Activated T-cell treated with anti-CD3 and anti-CD28 coated beads, Interleukin-2, amount 50 U/mL, for 4 hours (primary cell): ENCODE measurements at places on chromosomes 4 and X.

DNA sequence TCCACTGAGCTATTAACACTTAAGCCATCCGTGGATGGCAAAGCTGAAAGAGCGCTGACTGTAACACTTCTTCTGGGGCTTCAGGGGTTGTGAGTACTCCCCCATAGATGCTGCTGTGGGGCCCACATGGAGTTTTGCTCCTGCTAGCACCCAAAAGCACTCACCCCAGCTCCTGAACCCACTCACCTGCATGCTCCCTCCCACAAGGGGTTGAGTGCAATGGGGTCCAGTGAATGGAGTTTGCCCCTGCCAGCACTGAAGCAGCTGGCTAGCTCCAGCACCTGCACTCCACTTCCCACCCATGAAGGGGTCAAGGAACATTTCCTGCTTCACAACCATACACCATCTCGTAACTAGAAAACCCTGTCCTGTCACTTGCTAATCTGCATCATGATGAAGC is 78.9 kb downstream of the IL21 start:
- DNase-seq: no peak

DNA sequence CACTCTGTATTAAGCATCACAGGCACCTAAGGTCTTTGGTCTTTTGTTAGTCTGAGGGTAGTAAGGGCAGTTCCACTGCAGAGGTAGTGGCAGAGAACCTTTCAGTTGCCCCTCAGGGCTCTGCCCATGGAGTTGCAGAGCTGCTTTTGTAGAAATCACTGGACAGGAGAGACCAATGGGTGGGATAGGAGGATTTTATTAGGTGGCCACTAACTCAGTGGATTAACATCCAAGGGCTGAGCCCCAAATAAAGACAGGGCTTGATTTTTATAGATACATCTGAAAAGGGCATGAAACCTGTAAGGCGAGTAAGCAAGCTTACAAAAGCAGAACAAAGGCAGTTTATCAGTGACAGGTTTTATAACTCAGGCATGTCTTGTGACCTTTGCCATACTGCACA is 1035.4 kb downstream of the SH3BGRL start:
- no peak for DNase-seq

DNA sequence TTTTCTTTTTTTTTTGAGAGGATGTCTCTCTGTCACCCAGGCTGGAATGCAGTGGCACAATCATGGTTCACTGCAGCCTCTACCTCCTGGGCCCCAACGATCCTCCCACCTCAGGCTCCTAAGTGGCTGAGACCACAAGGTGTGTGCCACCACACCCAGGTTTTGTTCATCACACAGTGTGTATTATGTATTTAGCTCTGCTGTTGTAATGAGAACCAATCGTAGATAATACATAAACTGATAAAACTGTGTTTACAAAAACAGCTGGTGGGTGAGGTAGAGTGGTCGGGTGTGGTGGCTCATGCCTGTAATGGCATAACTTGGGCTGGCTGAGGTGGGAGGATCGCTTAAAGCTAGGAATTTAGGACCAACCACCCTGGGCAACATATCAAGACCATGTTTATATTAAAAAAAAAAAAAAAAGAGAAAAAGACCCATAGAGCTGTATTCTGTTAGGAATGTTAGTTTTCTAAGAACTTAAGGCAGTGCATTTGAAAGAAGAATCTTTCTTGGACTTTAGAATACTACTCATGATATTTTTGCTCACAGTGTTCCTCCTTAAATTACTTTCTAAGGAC is 34.9 kb downstream of the POLR2B start:
- no peak for DNase-seq

- DNase-seq: no peak
Measured at GRCh38 chr4:26062215-26062614, 148.2 kb downstream of the SMIM20 start.

- DNase-seq: no peak
Measured at GRCh38 chr4:36624030-36624429, 342.6 kb downstream of the DTHD1 start.

DNA sequence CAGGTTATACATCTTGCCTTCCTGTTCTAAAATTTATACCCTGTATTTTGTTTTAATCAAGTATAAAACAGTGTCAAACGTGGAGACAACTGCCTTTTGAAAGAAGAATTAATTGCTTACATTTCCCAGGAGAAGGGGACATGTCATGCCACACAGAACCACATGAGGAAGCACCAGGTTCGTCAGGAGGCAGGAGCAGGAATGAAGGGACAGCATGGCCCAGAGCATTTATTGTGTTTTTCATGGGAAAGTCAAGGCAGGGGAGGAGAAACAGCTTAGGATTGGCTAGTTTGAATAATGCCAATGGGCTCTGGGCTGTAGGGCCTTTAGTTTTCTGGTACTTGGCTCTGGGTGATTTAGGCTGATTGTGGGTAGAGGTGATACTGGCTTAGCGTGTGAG is 203.7 kb downstream of the CFAP299 start:
- DNase-seq: no peak

DNA sequence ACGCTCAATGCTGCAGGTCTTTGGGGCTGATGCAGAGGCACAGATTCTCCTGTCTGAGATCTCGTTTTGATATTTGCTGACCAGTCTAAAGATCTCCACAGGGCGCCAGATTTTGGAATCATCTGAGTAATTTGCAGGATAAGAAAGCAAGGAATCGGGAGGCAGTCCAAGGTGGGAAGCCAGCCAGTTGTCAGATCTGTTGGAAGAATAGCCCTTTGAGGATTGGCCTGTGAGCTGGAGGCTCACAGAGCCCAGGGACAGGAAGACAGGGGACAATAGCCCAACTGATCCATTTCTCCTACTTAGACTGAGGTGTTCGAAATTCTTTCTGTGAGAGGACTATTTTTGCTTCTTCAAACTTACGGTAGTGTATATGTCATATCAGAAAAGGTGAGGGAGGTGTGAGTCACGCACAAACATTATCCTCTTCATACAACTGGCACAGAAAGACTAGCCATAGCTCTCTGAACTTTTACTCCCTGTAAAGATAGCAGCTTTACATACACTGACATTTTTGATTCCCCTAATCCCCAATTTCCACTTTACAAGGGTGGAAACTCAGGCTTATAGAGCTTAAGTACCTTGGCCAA is 8.8 kb downstream of the DIPK2B start:
- no peak for DNase-seq
